ENCODE measurements at places on chromosomes 5 and 9.

- DNase-seq, result no peak
These were observed 63.2 kb downstream of the NRG2 start for GRCh38 chr5:139979943-139980342.

DNA sequence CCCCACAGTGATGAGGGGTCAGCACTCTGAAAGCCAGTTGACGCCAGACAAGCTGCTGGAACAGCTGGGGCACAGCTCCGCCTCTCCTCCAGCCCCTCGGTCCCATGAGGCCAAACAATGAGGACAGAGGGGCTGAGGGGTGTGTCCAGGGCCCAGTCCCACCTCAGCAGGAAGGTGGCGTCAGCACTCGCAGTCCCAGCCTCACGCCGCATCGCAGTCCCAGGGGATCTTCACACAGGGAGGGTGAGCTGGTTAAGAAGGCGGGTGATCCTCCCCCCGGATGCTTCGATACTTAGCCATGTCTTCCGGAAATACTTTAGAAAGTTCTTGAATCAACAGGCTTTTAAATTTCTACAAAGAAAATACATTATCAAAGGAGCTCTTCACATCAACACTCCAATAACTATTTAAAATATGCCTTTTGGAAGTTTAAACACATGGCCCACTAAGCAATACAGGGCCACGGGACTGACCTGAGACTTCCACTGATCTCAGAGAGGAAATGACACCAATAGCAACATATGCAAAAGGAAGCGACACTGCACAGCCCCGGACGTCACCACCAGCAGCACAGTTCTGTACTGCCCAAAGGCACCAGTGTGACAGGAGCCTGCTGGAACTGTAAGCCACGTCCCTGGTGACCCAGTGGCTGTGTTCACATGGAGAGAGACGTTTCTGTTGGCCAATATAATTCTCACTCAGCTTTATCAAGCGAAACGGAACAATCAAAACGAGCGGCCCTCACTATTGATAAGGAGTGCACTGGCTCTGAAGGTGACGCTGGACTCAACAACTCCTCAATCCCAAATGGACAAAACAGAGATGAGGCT is 5.9 kb downstream of the MED10 start:
- no peak for DNase-seq

DNA sequence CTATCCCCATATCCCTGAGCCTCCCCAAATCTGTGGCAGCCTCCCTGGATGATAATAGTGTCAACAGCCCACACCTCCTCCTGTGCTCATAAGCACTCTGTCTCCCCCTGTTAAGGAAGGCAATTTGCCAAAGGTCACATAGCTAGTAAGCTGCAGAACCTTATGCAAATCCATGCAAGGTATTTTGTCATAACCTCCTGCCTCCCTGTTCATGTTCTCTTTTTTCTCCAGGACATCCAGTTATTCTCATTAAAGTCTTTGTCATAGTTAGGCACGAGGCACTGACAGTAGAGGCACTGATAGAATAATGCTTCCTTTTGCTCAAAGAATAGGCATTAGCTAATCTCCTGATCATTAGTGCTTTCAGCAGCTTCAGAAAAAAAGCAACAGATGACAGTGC is 10.2 kb upstream of the AUH start:
- no peak for DNase-seq

DNA sequence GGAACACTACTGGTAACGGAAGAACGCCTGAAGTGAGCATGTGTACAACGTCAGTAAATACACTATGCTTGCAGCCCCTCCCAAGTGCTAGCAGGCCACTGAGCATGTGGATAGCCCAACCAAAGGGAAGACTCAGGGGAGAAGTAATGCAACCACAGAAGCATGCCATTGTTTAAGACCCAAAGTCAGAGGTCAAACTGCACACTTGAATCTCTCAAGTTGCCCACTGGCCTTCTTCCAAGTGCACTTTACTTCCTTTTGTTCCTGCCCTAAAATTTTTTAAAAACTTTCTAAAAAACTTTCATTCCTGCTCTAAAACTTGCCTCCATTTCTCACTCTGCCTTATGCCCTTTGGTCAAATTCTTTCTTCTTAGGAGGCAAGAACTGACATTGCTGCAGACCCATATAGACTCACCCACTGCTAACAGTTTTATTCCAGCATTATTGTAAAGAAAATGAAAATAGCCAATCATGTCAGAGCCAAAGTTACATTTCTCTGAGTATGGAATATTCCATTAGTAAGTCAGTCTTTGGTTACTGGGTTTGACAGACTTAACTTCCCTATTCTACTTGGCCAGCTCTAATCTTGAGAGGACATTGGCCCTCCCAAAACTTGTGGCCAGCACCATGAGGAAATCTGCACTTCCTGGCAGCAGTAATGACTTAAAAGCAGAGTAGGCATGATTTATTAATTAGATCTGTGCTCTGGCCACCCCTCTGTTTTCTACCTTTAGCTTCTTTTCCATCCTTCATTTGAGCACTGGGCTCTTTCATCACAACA is 76.9 kb downstream of the TSSK1B start:
- no peak for DNase-seq
